ENCODE measurements at places on chromosomes 7 and 10.

GRCh38 chr10:72173619-72174296, 42.1 kb upstream of the ANAPC16 start:
- no peak for DNase-seq

GRCh38 chr10:121900443-121901174, 27.2 kb downstream of the ATE1 start:
- DNase-seq = peak; percentile 24

DNA sequence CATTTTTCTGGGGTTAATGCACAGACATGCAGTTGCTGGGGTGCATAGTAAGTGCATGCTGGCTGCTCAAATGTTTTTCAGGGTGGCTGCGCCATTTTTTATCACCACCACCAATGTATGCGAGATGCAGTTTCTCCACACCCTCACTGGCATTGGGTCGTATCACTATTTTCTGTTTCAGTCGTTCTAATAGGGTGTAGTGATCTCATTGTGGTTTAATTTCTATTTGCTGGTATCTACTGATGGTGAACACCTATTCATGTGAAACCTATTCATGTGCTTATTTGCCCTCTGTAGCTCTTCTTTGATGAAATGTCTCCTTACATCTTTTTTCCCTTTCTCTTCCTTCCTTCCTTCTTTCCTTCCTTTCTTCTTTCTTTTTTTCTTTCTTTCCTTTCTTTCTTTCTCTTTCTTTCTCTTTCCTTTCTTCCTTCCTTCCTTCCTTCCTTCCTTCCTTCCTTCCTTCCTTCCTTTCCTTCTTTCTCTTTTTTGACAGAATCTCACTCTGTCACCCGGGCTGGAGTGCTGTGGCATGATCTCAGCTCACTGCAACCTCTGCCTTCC, 84.3 kb downstream of the ELFN1 start:
- DNase-seq = no peak

- DNase-seq = no peak
Observed at GRCh38 chr10:113767222-113767621, 15.7 kb downstream of the PLEKHS1 start.

- no peak for DNase-seq
Observed at GRCh38 chr10:59047180-59047579, 129.3 kb upstream of the PHYHIPL start.

DNA sequence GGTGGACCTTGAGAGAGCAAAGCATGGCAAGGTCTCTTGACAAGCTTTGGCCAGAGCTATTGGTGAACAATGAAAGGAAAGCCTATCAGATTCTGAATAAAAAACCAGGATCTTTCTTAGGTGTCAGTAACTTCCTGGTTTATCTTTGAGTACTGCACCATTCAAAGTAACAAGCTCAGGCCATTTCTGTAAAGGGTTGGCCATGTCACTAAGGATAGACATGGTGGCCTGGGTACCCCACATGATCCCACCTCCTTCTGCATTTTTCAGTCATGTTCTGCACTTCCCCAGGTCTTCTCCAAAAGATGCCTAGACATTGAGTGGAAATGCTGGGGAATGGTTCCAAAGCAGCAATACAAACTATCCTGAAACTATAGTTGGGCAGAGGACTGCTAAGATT, 242.0 kb downstream of the ARHGAP12 start:
- no peak for DNase-seq

- DNase-seq = no peak
Observed at GRCh38 chr7:17986851-17987250, 40.8 kb downstream of the PRPS1L1 start.

Data from central memory CD4-positive, alpha-beta T cell (primary cell).